Jurkat, Clone E6-1 (cell line): ENCODE measurements at places on chromosomes 2 and 18.

- no peak for DNase-seq
Observed at GRCh38 chr2:82636402-82637020, 1822.6 kb downstream of the SUCLG1 start.

GRCh38 chr2:224449212-224450147 is 47.6 kb upstream of the FAM124B start:
- DNase-seq = peak; percentile 11

GRCh38 chr2:65715323-65715722 is 282.9 kb upstream of the SPRED2 start:
- no peak for DNase-seq

DNA sequence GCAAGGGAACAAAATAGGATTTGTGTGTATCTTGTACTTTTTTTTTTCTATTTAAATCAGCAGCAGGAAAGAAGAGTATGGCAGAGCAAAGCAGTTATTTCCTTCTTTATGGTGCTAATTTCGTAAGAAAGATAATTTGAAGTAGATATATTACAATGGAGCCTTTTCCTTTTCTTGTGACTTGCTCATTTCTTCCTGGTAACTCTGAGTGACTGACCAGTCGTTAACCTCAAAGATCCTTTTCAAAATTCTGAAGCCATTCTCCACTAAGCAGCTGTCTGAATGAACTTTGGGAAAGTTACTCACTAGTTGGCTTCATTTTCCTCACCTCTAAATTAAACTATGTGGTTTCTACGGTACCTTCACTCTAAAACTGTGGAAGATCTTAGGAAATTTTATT is 24.6 kb downstream of the AFTPH start:
- no peak for DNase-seq

DNA sequence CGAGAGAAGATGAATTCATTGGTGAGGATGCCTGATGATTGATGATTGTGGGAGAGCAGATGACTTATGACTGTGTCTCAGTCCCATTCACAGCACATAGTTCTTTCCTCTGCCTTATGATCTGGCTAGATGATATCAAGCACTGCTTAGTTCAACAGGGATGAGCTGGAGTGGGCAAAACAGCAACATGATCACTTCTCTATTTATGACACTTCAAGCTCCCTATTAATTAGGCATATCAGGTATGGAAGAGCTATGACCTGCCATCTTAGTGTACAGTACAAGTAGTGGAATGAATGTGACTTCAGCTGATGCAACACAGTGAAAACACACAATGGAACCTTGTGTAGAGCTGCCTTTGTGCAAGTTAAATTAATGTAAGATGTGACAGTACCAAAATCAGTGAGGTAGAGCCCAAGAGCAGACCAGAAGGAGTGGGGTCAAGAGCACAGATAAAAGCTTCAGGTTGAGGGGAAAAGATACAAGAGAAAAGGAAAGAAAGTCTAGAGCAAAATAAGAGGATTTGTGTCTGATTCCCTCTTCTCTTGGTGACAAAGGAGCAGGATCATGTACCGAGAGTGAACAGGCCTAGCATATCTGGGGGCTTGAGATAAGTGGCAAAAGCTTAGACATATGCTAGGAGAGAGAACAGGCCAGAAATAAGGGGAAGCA is 93.0 kb upstream of the MYO3B start:
- no peak for DNase-seq

DNA sequence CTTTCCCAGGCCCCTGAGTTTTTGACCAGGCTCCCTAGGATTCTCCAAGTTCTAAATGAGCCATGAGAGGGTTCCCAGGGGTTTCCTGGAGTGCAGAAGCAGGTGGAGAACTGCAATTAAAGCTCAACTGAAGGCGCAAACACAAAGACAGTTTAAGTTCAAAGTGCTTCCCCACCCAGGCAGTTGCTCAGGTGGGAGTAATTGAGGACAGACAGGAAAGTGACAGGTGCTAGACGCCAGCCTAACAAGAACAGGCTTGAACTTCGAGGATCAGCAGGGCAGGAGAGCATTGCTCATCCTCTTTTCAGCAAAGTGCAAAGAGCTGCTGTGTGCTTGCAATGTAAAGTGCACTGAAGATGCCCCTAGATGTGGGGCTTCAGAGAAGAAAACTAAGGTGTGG is 77.2 kb upstream of the ST8SIA3 start:
- no peak for DNase-seq

DNA sequence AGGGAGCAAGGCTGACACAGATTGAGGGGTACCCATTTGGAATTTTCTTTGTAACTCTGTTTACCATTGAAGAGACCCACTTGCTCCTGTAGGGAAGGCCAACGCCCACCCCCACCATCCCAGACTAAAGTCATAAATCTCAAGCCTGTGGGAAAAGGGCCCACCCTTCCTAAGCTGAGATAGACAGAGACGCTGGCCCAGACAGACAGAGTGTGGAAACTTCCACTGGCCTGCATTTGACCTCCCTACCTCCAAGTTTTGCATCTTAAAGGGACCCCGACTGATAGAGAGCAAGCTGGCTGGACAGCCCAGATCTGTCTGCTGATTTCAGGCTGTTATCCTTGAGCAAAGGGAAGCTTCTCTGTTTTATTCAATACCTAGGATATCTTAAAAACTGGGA is 48.2 kb upstream of the SLC14A2 start:
- no peak for DNase-seq

DNA sequence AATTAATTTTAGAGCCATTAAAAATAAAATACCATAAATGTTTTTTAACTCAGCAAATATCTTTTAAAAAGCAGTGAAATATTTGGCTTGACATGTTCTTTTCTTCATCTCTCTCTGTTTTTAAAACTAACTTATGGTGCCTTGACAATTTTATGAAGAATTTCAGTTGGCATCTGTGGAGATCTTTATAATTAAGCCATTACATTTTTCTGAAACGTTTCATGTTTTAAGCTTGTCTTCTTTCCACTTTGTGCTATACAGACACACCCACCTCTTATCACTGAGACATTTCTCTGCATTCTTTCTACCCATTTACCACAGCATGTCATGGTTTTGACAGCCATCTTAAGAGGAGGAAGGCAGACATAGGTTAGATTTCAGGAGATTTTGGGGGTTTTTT is 915.1 kb upstream of the FSHR start:
- no peak for DNase-seq

DNA sequence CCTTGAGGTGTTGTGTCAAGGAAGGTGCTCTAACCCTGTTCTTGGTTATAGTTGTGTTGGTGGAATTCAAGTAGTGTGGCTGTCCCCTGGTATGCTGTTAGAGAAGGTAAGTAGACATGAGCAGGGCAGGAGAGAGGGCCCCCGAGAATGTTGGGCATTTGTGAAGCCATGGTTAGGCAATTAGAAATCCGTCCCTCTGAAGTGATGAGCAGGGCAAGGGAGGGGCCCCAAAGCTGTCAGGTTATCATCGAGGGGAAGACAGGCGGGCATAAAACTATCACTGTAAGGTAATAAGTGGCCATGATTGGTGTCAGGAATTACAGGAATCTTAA is 5.2 kb downstream of the XRCC5 start:
- no peak for DNase-seq

DNA sequence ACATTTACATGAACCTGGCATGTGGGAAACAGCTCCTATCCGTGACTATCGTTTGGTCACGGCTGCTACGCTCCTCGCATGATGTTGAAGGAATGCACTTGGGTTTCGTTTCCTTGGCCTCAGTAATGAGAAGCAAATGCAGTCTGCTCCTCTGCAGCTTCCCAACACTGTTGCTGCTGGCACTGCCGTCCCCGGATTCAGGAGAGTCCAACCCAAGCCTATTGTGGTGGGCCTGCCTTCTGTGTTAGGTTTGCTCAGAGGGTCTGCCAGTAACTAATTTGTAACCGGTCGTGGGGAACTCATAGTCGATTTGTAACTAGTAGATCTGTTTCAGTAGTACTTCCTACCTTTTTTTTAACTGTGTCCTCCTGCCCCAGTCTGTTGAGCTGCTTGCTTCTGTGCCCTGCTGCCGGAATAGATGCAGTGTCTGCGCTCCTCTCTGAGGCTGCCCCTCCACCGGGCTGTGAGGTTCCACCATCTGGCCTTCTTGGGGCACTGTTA is 58.4 kb downstream of the WDSUB1 start:
- no peak for DNase-seq
